Hippocampal formation (tissue), 2 donors: ENCODE measurements at places on chromosomes 11 and 22.

DNA sequence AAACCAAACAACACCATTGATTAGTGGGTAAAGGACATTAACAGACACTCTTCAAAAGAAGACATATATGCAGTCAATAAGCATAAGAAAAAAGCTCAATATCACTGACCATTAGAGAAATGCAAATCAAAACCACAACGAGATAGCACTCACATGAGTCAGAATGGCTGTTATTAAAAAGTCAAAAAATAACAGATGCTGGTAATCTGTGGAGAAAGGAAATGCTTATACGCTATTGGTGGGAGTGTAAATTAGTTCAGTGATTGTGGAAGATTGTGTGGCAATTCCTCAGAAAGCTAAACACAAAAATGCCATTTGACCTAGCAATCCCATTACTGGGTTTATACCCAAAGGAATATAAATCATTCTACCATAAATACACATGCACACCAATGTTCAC is 182.6 kb downstream of the TRPC6 start:
- DNase-seq, result no peak

DNA sequence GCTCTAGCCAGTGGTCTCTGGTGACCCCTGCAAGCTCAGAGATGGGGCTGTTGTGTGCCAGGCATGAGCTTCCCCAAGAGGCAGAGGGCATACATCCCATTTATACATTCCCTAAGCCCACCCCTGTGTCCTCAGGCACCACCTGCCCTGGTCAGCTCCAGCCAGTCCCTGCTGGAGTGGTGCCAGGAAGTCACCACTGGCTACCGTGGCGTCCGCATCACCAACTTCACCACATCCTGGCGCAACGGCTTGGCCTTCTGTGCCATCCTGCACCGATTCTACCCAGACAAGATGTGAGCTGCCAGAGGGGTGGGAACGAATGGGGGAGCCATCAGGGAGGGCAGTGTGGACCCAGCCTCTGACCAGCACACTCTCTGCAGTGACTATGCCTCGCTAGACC is 8.3 kb downstream of the EHBP1L1 start:
- DNase-seq, result no peak

GRCh38 chr11:87518266-87518665 is 480.5 kb downstream of the TMEM135 start:
- no peak for DNase-seq

- no peak for DNase-seq
These were observed 396 bp downstream of the CCDC157 start for GRCh38 chr22:30357236-30357570.

GRCh38 chr11:8587915-8588314 is 6.1 kb downstream of the STK33 start:
- no peak for DNase-seq

GRCh38 chr11:130451231-130452019 is 3.0 kb downstream of the ADAMTS15 start:
- no peak for DNase-seq

DNA sequence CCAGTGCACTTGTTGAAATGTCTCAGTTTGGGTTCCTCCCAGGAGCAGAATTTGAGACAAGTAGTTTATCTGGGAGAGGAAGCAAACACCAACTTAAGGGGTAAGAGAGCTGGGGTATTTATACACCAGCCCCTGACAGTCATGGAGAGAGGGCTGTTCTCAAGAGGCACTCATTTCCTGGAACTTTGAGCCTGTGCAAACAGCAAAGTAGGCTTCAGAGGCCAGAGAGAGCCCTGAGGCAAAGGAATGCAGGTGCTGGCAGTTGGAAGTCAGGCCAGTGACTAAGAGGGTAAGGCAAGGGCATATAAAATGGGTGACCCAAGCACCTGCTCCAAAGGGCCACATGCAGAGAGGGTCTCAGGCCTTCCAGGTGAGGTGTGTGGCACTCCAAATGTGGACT is 16.1 kb downstream of the MS4A18 start:
- no peak for DNase-seq

GRCh38 chr11:28878025-28878424 is 769.8 kb downstream of the METTL15 start:
- DNase-seq, result no peak

DNA sequence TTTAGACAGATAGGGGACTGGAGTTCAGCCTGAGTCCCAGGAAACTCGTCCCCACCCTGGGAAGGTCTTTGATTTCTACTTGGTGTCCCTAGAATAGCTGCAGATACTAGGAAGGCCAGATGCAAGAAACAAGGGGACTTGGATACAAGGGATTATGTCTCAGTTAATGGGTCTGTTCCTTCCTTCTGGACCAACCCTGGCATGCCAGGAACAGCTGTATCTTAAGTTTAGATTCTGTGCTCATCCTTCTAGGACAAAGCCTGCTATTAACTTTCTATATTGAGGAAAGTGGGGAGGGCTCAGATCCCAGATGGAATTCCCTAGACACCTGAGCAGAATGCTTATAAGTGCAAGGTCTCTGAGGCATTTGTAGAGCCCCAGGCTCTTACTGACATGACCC is 3.9 kb upstream of the OR52M1 start:
- DNase-seq, result no peak

- DNase-seq, result no peak
These were observed 106.2 kb upstream of the TBCEL start for GRCh38 chr11:120917559-120918239.

DNA sequence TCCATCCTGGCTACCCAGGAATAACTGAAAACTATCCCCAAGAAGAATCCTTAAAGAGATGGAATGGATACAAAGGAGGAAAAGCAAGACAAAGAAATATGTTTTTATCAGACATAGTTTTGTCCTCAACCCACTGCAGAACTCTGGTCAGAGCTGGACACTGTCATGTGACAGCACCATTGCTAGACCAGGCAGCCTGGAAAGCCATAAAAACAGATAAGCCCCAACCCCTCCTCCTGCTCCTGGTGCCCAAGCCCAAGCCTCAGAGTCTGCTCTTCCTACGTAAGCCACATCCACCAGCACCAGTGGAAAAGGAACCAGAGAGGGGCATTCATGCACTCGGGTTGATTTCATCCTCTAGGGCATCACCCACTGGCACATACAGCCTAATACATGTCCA is 116.9 kb downstream of the TRIM29 start:
- no peak for DNase-seq

DNA sequence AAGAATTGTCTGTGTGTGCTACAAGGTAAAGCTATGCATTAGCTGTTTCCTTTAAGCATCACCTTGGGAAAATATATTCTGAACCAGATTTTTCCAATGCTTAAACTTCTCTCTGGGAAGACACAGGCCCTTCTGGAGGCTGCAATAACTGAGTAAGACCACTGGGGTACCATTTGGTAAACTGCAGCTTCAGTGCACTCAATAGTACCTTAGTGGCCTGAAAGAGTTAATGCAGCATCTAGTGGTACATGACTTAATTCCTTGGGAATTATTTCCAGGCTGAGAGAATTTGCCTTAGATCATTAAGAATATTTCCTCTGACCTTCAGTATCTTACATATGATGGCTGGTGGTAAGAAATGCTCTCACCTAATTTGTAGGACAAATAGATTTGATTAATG is 727.4 kb downstream of the DLG2 start:
- no peak for DNase-seq

DNA sequence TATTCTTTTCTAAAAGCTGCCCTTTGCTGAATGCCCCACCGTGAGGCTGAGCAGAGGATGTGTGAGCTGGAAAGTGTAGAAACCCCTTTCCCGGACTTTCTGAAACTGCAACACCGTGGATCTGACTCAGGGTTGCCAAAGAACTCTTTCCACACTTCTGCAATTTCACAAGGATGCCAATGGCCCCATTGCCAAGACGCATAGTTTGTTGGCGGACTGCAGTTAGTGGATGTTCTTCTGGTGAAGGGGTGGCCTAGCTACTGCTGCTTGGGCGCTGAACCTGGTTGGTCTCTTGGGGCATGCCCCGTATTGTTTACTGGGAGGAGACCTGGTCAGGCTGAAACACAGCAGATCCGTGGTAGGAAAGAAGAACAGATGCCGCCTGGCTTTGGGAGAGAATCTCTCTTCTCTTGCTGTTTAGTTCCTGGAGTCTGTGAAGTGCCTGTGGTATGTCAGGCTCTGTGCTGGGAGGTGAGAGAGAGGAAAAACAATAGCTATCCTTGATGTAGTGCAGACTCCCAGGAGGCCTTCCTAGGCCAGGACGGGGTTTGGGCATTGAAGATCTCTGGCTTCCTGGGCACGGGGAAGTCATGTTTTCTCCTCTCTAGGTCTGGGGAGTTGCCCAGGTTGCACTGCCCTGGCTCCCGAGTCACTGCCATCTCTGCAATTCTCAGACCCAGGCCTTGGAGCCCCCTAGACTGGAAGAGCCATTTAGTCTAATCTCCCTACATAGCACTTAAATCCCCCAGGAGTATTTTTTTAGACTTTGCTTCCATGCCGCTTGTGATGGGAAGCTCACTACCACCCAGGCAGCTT is 26.9 kb downstream of the CD82 start:
- no peak for DNase-seq

DNA sequence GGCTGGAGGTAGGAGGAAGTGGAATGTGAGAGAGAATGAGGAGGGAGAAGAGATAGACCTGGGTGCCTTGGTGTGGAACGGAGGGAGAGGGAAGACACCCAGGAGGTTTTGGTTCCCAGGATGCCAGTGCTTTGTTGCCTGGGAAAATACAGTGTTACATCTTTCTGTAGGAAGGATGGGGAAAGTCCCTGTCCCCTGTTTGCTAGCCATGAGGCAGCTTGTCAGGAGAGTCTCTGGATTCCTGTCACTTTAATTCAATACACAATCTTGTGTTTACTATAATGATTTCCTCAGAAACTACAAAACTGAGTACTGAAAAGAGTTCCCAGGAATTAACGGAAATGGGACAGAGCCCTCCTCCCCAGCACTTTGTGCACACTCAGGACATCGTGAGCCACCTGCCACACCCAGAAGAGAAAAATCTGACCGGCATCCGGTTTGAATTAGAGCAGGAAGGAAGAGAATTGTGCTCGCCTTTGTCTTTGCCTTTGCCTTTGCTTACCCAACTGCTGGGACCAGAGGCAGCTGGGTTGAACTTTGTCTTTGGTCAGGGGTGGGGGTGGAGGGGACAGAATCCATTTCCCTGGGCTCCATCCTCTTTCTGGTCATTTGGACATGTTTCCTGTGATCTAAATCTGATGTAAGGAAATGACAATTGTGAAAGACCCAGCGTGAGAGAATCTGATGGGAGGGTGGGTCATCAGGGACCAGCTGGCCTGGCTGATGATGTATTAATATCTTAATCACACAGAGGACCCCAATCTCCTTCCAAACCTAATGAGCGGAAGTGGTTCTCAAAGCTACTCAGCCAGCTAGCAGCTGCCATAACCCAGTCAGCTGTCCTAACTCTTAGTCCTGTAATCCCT is 1.3 kb upstream of the LIMK2 start:
- DNase-seq, result no peak

DNA sequence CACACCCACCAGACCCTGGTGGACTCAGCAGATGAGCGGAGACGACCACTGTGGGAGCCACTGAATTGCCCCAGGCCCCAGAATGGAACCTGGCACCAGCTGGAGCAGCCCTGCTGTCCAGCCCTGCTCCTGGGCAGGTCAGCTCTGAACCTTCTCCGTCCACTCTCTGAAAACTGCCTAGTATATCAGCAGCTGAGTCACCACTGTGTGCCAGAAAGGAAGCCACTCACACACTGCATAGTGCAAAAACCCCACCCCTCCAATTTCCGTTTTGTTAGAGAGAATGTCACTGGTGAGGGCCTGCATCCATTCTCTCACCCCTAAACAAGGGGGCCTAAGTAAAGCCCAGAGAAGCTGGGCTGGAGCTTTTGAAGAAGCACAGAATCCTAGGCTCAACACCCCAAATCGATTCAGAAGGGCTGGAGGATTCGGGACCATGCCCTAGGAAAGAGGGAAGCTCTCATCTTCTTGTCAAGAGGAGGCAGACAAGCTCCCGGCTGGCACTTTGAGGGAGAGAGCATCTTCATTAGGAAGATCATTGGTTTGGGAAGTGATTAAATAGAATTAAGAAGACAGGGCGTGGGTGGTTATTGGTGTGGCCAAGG is 44.5 kb downstream of the GALNT18 start:
- DNase-seq, result no peak

DNA sequence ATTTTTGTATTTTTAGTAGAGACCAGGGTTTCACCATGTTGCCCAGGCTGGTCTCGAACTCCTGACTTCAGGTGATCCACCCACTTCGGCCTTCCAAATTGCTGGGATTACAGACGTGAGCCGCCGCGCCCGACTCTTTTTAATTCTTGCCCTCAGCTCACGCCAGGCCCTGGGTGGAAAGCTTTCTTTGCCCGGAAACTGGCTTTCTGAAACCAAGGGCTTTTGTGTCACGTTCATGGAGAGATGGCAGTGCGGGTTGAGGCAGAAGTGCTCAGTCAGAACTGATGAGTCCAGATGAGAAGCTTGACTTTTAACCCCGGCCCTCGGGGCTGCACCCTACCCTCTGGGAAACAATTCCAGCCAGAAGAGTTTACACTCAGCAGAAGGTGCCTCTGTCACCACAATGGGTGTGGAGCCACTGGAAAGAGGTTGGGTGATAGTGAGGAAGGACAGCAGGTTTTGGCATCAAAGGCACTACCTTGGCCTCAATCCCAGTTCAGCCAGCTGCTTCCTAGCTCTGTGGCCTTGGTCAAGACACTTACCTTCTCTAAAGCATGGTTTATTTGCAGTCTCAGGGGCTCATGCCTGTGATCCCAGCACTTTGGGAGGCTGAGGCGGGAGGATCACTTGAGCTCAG is 890 bp upstream of the ARFGAP3 start:
- no peak for DNase-seq

GRCh38 chr11:100004541-100004940 is 682.5 kb upstream of the ARHGAP42 start:
- no peak for DNase-seq

DNA sequence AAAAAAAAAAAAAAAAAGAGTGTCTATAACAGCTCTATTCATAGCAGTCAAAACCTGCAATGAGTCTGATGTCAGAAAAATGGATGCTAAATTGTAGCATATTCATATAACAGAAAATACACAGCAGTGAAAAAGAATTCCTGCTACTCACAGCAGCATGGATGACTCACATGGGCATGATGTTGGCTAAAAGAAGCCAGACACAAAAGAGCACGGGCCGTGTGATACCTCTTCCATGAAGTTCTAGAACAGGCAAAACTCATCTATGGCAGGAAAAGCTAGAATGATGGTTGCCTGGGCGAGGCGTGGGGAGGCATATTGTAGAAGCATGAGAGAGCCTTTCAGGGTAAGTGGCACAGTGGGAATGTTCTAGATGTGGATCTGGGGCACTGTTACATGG is 18.9 kb downstream of the PLAAT3 start:
- DNase-seq, result no peak

DNA sequence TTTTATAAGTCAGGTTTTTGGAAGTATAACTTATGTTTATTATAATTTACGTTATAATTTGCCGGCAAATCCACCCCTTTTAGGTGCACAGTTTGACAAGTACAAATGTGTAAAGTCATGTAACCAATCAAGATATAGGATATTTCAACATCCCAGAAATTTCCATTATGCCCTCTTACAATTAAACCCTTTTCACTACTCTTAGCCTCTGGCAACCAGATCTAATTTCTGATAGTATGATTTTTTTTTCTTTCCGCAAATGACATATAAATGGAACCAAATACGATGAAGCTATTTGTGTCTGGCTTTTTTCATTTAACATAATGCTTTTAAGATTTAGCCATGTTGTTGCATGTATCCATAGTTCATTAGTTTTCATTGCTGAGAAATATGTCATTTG is 69.5 kb upstream of the HTATIP2 start:
- DNase-seq, result no peak

GRCh38 chr11:6601041-6601461 is 2.4 kb downstream of the RRP8 start:
- DNase-seq, result no peak

- no peak for DNase-seq
These were observed 67.2 kb downstream of the CECR2 start for GRCh38 chr22:17436382-17436980.
